H4 (cell line): ENCODE measurements at places on chromosomes 11 and 22. TPM values are rescaled to one million over a fixed set of nuclear protein-coding genes. Genes with fewer than 3 reads are reported as not detected.

- no peak for DNase-seq
Measured at GRCh38 chr11:13861411-13861810, 101.1 kb upstream of the SPON1 start.

GRCh38 chr11:128448200-128448886 is 139.0 kb downstream of the ETS1 start:
- peak; percentile 68 for DNase-seq

DNA sequence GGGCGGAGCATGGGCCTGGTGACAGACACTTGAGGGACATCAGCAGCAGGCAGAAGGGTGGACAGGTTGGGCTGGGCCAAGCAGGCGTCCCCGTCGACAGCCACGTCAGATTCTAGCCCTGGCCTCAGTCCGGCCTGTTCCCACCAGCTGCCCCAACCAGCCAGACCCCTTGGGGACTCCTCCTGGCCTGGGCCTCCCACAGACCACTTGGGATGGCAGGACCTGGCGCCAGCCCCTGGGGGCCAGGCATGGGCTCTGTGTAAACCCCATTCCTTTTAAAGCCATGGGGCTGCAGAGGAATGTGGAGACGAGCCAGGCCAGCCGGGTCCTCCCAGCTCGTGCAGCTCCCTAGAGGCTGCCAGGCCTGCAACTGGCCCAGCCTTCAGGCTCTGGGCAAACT is 4.7 kb upstream of the SUSD2 start:
- DNase-seq: no peak

DNA sequence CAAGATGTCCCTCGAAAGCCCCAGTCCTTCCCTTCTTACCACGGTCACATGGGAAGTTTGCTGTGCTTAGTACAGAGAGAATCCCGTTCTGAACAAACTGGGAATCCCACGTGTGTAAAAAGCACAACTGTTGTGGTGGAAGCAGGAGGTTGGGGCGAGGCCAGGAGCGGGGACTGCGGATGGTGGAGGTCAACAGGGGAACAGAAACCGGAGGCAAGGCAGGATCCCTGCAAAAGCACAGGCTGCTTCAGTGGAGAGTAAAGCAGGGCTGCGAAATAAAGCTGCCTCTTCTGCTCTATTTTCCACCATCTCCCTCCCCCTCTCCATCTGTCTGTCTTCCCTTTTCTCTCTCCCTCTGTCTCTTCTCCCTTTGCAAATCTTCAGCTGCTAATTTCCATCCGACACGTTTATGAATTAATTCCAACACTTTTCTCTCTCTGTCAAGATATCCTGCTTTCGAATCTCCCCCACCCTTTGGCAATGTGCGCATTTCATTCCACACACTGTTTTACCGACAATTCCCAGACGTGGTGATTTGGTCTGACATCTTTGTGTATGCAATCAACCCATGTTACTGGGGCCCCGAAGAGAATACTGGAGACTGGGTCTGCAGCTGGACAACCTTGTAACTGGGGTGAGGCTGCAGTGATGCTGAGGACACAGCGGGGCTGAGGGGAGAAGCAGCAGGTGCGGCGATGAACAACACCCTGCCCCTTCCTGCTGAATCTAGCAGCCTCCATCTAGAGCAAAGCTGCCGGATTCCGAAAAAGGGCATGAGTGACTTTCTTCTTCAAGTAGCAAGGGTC is 571.8 kb downstream of the OPCML start:
- no peak for DNase-seq

- DNase-seq: no peak
Measured at GRCh38 chr11:45267652-45268299, 18.4 kb downstream of the SYT13 start.

DNA sequence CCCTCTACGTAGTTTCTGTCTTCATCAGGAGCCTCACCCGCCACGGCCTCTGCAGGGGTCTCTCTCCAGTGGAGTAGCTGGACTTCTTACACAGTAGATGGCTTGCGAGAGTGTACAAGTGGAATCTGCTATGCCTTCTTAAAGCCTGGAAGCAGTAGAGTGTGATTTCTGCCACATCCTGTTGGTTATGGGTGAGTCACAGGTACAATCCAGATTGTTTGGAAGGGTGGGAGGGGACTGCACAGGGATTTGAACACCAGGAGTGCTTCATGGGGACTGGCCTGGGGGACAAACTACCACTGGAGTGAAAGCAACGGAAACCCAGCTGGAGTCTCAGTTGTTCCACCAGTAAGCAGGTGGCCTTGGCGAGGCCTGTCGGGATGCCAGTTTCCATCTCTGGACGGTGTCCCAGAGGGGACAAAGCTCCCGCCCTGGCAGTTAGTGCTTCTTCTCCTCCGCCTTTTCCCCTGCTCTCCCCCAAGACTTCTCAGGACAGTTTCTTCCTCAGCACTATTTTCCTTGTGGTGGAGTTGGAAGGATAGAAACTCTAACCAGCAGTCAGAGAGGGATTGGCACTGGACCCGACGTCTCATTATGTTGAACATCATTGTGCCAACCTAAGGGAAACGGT is 85.0 kb upstream of the RCN1 start:
- peak; percentile 75 for DNase-seq

DNA sequence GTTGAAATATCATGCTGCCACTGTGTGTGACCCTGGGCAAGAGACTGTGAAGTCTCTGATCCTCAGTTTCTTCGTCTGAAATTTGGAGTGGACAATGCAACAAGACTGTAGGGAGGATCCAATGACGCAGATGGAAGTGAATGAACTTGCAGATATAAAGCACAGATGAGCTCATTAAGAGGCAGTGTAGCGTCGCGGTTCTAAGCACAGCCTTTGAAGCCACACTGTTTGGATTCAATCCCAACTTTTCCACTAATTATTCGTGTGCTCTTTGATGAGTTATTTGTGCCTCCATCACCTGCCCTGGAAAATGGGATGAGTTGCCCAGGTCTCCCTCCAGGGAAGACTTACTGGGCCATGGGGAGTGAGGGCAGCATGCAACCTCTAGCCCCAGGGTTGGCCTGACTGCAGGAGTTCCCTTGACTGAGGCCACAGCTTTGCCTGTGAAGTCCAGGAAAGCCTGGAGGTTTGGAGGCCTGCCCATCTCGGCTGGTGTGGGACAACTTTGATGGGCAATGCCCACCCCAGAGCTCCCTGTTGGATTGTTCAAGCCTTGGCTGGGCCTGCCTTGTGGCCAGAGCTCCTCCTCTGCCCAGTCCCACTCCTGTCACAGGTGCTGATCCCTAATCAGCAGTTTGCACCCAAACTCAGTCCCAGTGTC is 266.0 kb upstream of the B3GAT1 start:
- no peak for DNase-seq

DNA sequence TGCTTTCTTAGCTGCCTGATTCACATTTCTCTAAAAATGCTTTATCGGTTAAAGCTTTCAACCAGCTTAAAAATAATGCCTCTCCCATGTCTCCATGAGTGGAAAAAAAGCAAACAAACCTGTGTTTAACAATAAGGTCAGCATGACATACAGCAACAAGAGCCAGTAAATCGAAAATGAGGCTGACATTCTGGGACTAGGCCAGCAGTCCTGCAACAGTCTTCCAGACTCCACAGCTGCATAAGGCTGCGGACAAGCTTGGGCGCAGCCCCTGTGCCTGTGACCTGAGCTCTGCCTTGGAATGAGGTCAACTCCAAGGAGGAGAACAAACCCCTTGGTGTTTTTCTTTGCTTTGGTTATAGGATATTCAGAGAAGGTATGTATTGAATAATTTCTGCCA is 95.5 kb downstream of the PGR start:
- DNase-seq: no peak

GRCh38 chr11:118620529-118621070 is 13.2 kb downstream of the PHLDB1 start:
- no peak for DNase-seq

DNA sequence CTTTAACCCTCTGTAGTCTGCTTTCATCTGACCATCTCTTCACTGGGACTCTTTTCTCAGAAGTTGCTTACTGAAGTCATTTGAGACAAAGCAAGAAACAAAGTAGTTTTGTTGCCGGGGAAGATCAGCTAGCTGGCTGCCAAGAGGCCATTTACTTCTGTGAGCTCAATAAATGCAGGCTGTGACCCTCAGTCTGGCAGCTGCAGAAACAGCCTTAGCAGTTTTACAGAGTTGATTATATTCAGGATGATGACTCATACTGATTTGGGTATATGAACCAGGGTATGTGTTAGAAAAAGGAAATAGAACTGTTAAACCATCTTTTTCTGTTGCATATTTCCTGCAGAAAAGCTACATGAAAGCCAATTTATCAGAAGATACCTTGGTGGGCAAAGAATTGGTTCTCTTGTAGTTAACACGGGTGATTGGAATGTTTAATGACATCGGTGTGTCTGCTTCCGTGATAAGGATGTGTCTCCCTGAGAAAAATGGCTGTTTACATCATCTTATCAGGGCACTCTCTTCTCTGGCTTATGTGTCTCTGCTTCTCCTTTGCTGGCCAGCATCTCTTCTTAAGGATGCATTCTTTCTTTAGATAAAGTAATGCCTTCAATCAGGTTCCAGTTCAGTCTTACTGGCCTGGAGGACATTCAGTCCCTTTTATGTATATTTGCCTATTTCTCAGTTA is 18.5 kb downstream of the FIBIN start:
- DNase-seq: peak; percentile 87

GRCh38 chr22:45846952-45847351 is 130.0 kb downstream of the WNT7B start:
- DNase-seq: no peak

DNA sequence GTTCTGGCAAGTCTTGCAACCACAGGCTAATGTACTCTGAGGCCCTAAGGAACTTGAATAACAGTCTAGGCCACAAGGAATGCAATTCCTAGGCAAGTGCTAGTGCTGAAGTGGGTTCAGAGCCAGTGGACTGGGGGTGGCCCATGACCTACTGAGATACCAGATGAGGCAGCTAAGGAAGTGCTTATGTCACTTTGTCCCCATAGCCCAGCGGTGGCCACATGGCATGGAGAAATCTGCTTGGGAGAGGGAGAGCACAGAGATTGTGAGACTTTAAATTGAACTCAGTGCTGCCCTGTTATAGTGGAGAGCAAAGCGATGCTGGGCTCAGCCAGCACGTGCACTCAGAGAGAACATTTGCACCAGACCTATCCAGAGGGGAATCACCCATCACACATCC is 629.5 kb downstream of the JRKL start:
- DNase-seq: no peak

DNA sequence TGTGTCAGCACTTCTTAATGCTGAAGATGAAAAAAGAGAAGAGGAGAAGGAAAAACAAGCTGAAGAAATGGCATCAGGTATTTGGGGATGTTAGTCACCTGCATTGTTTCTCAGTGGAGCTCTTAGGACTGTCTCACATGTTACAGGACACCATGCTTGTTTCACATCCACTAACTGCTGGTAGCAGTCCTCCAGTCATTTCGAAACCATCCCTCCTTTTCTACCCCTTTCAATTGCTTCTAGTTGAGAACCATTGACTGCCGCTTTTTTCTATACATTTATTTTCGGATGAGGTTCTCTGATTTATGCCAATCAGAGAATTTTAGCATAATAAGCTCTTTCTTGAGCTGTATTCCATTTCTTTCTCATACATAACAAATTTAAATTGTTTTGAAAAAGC is 21.5 kb downstream of the BIRC2 start:
- no peak for DNase-seq

DNA sequence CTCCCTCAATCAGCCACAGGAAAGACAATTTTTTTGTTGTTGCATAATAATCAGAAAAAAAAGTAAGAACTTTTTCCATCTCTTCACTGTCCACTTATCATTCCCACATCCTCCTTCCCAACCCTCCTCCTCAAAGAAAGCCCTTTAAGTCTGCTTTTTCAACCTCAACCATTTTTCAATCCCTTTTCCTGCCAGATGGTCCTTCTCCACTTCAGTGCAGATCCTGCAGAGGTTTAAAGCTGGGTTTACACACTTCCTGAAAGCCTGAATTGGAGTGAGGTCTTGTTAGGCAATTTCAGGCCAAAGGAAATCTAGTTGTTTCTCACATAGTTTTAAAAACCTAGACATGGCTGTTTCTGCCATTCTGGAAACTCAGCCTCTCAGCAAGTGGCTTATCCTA is 78.3 kb downstream of the RPL27A start:
- no peak for DNase-seq

GRCh38 chr11:63537293-63538101 is 889 bp downstream of the PLAAT4 start:
- DNase-seq: peak; percentile 61

- DNase-seq: no peak
Measured at GRCh38 chr11:68974421-68975194, 6.2 kb downstream of the MRGPRD start.

DNA sequence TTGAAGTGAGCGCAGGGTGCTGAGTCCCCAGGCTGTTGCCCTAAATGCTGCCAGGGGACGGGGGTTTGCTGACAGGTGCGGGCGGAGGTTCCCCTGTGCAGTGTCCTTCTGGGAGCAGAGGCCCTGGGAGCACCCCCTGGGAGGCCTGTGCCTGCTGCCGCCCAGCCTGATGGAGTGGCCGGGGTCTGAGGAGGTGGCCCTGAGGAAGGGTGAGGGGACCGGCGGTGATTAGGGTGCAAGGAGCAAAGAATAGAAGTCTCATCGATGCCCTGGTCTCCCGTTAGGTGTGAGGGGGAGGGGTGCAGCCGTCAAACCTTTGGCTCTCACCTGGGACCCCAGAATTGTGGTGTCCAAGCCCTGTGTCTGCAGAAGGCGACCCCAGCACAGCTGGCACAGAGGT is 1294.7 kb downstream of the BRD1 start:
- no peak for DNase-seq

DNA sequence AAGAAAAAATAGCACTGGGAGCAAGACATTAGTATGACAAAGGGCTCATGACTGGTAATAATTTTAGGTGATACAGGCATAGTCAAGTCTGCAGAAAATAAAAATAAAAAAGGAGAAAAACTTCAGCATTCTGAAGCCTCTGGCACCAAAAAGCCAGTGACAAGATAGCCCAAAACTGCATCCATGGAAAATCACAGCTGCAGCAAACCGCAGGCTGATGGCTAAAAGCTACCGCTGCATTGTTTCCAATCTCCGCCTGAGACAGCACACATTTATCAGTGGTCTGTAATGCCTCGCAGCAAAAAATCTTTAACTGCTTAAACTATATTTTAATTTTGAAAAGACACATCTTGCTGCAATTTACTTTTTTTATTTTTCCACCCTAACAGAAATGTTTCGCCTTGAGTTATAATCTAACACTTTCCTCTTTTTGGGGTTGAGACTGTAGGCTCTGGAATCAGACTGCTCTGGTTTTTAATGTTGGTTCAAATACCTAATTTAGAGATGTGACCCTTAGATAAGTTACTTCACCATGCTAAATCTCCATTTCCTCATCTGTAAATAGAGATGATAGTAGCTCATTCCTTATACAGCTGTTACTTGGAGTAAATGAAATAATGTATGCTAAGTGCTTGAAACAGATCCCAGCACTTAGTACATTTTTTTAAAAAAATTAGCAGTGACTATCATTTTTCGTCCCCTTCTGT is 42.0 kb upstream of the FIBIN start:
- no peak for DNase-seq

Gene MMP1
- 2.8 and 3.1 TPM in 2 replicates for total RNA-seq

Gene GDPD4
- not detected in 2 replicates for total RNA-seq

Gene DERL3
- 0.43 and 1.6 TPM in 2 replicates for total RNA-seq

Gene MMP12
- 0.41 and 1.5 TPM in 2 replicates for total RNA-seq

Gene E2F8
- 4.0 and 7.7 TPM in 2 replicates for total RNA-seq

Gene CARNS1
- total RNA-seq: not detected in 2 replicates
